Fibroblast of lung (primary cell): ENCODE measurements at places on chromosomes 7 and 10.

DNA sequence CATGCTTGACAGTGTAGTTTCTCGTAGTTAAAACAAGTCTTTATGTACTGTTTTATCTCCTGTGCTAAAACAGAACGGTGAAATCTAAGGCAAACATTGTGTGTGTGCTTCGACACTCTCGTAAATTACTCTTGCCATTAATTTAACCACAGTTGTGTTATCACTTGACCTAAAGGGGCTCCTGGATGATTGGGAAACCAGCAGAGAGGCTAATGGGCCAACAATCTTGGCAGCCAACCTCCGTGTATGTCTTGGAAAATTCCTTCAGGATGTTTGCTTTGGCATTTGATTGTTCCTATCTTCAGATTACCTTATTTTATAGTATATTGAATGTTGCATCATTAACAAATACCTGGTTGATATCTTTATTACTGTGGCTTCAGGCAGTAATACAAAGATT, 409.5 kb downstream of the SDK1 start:
- no peak overlapping the region for H3K27ac ChIP-seq
- no peaks in the 10 kb centered on the region for H3K36me3 ChIP-seq
- no peak overlapping the region for H3K4me3 ChIP-seq
- no peaks in the 10 kb centered on the region for H3K27me3 ChIP-seq
- no peak for DNase-seq
- no peaks in the 10 kb centered on the region for H3K4me1 ChIP-seq

- no peaks in the 10 kb centered on the region for H3K4me1 ChIP-seq
- DNase-seq: no peak
- no peak overlapping the region for H3K4me3 ChIP-seq
- no peaks in the 10 kb centered on the region for H3K27me3 ChIP-seq
Observed at GRCh38 chr10:101896225-101896877, 52.8 kb upstream of the KCNIP2 start.

- H3K27me3 ChIP-seq: no peaks in the 10 kb centered on the region
- H3K27ac ChIP-seq: no peak overlapping the region
- no peak overlapping the region for H3K4me3 ChIP-seq
Observed at GRCh38 chr7:69994886-69995542, 396.7 kb downstream of the AUTS2 start.

- H3K4me1 ChIP-seq: peaks cover 3% of the 10 kb centered on the region
- H3K36me3 ChIP-seq: no peaks in the 10 kb centered on the region
- H3K27ac ChIP-seq: no peak overlapping the region
- H3K4me3 ChIP-seq: no peak overlapping the region
- peak; percentile 37 for DNase-seq
- no peaks in the 10 kb centered on the region for H3K27me3 ChIP-seq
Observed at GRCh38 chr7:75920431-75921161, 5.6 kb downstream of the POR start.

DNA sequence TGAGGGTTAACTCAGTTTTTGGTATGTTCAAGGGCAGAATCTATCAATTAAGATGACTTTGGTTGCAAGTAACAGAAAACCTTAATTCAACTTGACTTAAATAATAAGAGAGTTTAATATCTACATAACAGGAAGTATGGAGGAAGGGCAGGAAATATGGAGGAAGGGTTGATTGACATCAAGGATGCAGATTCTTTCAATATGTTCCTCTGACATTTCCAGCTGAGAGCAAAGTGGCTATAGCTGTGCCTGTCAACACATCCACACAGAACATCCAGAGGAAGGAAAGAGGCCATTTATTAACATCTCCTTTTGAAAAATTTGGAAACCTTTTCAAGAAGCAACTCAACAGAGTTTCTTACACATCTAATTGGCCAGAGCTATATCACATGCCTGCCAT, 19.4 kb upstream of the RALA start:
- DNase-seq: no peak
- peaks cover 4% of the 10 kb centered on the region for H3K4me1 ChIP-seq
- H3K27ac ChIP-seq: no peak overlapping the region
- no peak overlapping the region for H3K4me3 ChIP-seq

- no peaks in the 10 kb centered on the region for H3K27me3 ChIP-seq
- no peak overlapping the region for H3K4me3 ChIP-seq
- no peaks in the 10 kb centered on the region for H3K36me3 ChIP-seq
- H3K4me1 ChIP-seq: peaks cover 12% of the 10 kb centered on the region
- DNase-seq: no peak
Observed at GRCh38 chr7:114930107-114930661, 8.3 kb downstream of the MDFIC start.

- no peaks in the 10 kb centered on the region for H3K36me3 ChIP-seq
- H3K4me3 ChIP-seq: no peak overlapping the region
- H3K4me1 ChIP-seq: peaks cover 2% of the 10 kb centered on the region
- no peaks in the 10 kb centered on the region for H3K27me3 ChIP-seq
- H3K27ac ChIP-seq: no peak overlapping the region
Observed at GRCh38 chr10:60186315-60187071, 203.2 kb downstream of the ANK3 start.

- H3K27ac ChIP-seq: no peak overlapping the region
- H3K4me3 ChIP-seq: no peak overlapping the region
- no peaks in the 10 kb centered on the region for H3K36me3 ChIP-seq
- DNase-seq: no peak
Observed at GRCh38 chr7:103592187-103592586, 146.2 kb upstream of the SLC26A5 start.

DNA sequence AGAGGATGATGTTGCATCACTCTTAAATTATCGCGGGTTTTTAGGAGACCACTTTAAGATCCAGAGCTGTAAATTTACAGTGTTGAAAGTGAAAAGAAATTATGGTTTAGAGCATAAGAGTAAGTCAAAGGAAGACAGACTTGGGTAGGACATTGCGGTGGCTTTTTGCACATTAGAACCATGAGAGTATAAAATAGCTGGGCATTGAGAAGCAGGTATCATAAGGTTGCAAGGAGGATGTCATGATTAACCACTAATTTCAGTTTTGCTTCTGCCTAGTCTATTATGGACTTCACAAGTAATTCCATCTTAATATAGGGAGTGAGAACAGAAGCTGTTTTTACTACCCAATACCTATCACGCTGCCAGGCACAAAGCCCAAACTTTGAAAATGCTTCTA, 57.7 kb downstream of the CALCR start:
- H3K4me1 ChIP-seq: no peaks in the 10 kb centered on the region
- H3K4me3 ChIP-seq: no peak overlapping the region
- H3K27ac ChIP-seq: no peak overlapping the region
- no peak for DNase-seq
- H3K27me3 ChIP-seq: no peaks in the 10 kb centered on the region
- H3K36me3 ChIP-seq: no peaks in the 10 kb centered on the region

- no peak for DNase-seq
- H3K4me3 ChIP-seq: no peak overlapping the region
- H3K4me1 ChIP-seq: peaks cover 27% of the 10 kb centered on the region
- peak overlapping the region; percentile 82 for H3K27ac ChIP-seq
Observed at GRCh38 chr7:74093671-74094223, 10.1 kb downstream of the LIMK1 start.

DNA sequence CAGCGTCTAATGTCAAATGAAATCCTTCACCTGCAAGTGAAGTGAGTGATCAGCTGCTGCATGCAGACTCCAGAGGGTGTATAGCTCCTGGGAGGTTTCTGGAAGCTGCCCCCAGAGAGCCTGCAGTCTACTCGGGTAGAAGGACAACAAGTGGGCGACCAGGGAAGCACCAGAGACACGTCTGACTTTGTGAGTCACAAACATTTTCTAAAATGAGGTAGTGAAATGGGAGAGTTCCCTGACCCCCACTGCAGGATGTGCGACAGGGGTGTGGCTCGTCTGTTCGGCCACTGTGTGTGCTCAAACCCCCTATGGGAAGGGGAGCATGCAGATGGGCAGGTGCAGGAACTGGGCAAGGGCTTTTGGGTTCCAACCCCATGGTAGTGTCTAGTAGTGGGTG, 177.1 kb upstream of the PRKCQ start:
- no peaks in the 10 kb centered on the region for H3K36me3 ChIP-seq
- H3K4me1 ChIP-seq: peaks cover 2% of the 10 kb centered on the region
- no peak overlapping the region for H3K27ac ChIP-seq
- DNase-seq: no peak
- peaks cover 2% of the 10 kb centered on the region for H3K27me3 ChIP-seq
- no peak overlapping the region for H3K4me3 ChIP-seq

GRCh38 chr7:72035266-72035665, 376.9 kb downstream of the CALN1 start:
- H3K36me3 ChIP-seq: no peaks in the 10 kb centered on the region
- H3K27ac ChIP-seq: no peak overlapping the region
- no peak overlapping the region for H3K4me3 ChIP-seq
- H3K4me1 ChIP-seq: no peaks in the 10 kb centered on the region

DNA sequence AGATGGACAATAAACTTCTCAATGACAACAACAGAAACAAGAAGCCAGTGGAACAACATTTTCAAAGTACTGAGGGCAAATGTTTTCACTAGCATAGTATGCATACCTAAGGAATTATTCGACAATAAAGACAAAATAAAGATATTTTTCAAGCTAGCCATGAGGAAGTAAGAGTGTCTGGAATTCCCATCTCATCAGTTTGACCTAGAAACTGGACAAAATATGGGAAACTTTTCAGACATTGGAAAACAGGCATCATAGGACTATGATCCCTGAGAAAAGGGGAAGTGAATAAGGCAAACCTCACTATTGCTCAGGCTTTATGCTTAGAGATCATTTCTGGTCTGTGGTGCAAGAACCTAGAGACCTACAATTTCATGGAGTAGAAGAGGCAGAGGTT, 86.3 kb downstream of the OAT start:
- H3K27ac ChIP-seq: no peak overlapping the region
- H3K4me3 ChIP-seq: no peak overlapping the region
- no peak for DNase-seq

GRCh38 chr10:51366044-51366443, 291.8 kb downstream of the PRKG1 start:
- no peak for DNase-seq
- H3K27me3 ChIP-seq: no peaks in the 10 kb centered on the region
- H3K36me3 ChIP-seq: no peaks in the 10 kb centered on the region
- peaks cover 3% of the 10 kb centered on the region for H3K4me1 ChIP-seq
- no peak overlapping the region for H3K4me3 ChIP-seq

- H3K4me3 ChIP-seq: no peak overlapping the region
- no peak for DNase-seq
- H3K36me3 ChIP-seq: no peaks in the 10 kb centered on the region
- H3K4me1 ChIP-seq: peaks cover 4% of the 10 kb centered on the region
Observed at GRCh38 chr10:194281-194680, 59.0 kb downstream of the ZMYND11 start.

- DNase-seq: no peak
- no peaks in the 10 kb centered on the region for H3K4me1 ChIP-seq
- H3K27ac ChIP-seq: no peak overlapping the region
- no peaks in the 10 kb centered on the region for H3K27me3 ChIP-seq
- H3K36me3 ChIP-seq: no peaks in the 10 kb centered on the region
- H3K4me3 ChIP-seq: no peak overlapping the region
Observed at GRCh38 chr10:7329219-7329618, 81.6 kb downstream of the SFMBT2 start.

DNA sequence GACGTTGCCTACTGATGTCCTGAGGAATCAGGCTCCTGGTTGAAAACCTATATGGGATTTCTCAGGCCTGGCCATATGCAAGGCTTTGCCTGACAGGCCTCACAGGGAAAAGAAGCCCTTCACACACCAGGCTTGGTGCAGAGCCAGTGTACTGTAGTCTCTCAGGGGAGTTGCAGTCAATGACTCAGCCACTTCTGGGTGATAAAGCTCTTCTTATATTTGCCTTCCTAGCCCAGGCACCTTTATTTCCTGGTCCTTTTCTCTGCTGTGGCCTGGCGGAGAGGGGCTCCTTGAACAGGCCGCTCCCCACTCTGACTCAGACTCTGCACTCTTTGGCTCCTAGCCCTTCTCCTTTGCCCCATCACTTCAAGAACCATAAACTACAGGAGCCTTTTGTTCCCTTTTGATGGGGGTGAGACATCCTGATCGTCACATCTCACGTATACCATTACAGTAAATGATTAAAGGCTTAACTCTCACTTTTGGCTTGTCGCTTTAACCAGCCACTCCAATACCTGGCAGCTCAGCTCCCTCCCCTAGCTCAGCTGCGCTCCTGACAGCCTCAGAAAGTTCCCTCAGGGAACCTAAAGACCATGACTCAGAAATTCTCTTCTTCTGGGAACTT, 33.5 kb downstream of the DPY19L1 start:
- DNase-seq: peak; percentile 93
- H3K27ac ChIP-seq: peak overlapping the region; percentile 18
- no peaks in the 10 kb centered on the region for H3K36me3 ChIP-seq
- H3K4me1 ChIP-seq: peaks cover 5% of the 10 kb centered on the region
- no peak overlapping the region for H3K4me3 ChIP-seq
- no peaks in the 10 kb centered on the region for H3K27me3 ChIP-seq

- H3K4me3 ChIP-seq: no peak overlapping the region
- H3K27me3 ChIP-seq: no peaks in the 10 kb centered on the region
- DNase-seq: no peak
- peaks cover 2% of the 10 kb centered on the region for H3K4me1 ChIP-seq
- H3K36me3 ChIP-seq: no peaks in the 10 kb centered on the region
Observed at GRCh38 chr10:103140469-103140868, 52.6 kb downstream of the NT5C2 start.

DNA sequence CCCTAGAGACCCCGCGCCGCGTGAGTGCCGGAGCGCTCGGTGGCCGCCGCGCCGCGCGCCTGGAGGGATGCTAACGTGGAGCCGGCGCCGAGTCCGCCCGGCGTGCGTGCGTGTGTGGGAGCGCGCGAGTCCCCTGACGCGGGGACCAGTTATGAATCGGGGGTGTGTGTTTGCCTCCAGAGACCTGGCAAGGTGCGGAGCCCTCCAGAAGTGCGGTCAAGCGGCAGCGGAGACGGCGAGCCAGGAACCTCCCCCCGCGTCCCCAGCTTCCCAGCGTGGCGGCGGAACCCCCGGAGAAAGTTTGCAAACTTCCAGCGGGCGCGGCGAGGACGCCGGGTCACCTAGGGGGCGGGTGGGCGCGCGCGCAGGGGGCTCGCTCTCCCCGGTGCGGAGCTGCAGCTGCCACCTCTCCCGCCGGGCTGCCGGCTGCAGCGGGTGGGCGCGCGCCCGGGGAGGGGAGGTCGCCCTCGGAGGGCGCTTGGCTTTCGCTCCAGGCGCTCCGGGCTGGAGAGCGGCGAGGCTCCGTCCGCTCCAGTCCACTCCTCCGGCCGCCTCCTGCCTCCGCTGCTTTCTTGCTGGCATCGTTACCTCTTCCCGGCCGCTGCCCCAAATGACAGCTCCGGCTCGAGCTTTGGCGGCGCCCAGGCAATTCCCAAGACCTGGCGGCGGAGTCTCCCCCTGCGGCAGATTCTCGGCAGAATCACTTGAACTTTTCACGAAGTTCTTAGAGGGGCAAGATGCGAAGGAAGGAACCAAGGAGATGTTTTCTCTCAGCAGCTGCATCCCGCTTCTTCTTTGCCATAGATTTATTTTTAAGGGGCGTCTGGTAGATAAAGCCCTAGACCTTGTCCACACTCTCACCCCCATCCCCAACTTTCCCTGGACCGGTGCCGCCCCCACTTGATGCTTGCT, 2.3 kb upstream of the CREB5 start:
- peaks cover 15% of the 10 kb centered on the region for H3K4me1 ChIP-seq
- DNase-seq: peak; percentile 51
- H3K4me3 ChIP-seq: peak overlapping the region; percentile 75
- no peaks in the 10 kb centered on the region for H3K36me3 ChIP-seq

DNA sequence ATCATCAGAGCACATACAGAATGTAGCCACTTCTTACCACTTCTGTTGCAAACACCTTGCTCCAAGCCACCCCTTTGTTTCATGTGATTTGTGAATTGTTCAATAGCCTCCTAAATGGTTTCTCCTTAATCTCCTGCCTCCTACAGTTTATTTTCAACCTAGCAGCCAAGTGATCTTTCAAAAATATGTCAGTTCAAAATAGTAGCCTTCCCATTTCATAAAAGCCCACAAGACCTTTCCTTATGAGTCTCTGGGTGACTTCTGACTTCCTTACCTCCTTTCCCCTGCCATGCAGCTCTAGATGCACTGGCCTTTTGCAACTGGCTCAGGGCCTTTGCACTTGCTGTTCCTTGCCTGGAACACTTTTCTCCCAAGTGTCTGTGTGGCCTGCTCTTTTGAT, 4.8 kb downstream of the MINDY4 start:
- H3K27ac ChIP-seq: no peak overlapping the region
- H3K4me1 ChIP-seq: peaks cover 8% of the 10 kb centered on the region
- no peaks in the 10 kb centered on the region for H3K27me3 ChIP-seq
